Natural killer cell (primary cell): ENCODE measurements at places on chromosomes 5 and 9. TPM values are rescaled to one million over a fixed set of nuclear protein-coding genes. Genes with fewer than 3 reads are reported as not detected.

DNA sequence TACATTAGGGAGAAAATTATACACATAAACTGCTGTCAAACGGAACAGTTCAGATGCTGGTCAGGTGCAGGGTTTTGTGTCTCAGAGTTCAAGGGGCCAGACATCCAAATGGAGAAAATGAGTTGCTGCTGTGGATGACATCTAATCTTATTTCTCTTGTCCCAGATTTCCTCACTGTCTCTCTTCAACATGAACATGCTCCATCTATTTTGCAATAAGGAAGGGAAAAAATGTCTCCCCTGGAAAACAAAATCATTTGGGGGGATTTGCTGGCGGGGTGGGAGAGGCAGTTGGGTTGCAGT is 51.2 kb downstream of the SHB start:
- H3K4me1 ChIP-seq: no peaks in the 10 kb centered on the region
- H3K36me3 ChIP-seq: no peaks in the 10 kb centered on the region
- no peak for DNase-seq
- H3K4me3 ChIP-seq: no peak overlapping the region
- H3K27ac ChIP-seq: no peak overlapping the region

DNA sequence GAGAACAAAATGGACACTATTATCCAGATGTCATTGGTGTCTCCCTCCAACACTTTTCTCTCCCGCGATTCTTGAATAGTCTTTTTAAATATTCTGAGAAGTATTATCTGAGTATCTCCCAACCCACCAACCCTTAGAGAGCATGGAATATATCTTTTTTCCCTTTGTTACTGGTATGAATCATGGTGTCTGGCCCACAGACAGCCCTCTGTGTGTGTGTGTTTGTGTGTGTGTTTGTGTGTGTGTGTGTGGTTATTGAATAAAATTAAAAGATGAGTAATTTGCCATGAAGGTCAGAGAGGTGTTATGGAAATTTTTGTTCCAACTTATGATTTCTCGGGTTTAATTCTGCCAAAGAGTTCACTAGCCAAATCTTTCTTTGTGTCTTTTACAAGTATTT is 47.7 kb downstream of the CAMK4 start:
- H3K4me1 ChIP-seq: no peaks in the 10 kb centered on the region
- no peaks in the 10 kb centered on the region for H3K27me3 ChIP-seq
- H3K4me3 ChIP-seq: no peak overlapping the region

The DMRT2 gene
- not detected for total RNA-seq

DNA sequence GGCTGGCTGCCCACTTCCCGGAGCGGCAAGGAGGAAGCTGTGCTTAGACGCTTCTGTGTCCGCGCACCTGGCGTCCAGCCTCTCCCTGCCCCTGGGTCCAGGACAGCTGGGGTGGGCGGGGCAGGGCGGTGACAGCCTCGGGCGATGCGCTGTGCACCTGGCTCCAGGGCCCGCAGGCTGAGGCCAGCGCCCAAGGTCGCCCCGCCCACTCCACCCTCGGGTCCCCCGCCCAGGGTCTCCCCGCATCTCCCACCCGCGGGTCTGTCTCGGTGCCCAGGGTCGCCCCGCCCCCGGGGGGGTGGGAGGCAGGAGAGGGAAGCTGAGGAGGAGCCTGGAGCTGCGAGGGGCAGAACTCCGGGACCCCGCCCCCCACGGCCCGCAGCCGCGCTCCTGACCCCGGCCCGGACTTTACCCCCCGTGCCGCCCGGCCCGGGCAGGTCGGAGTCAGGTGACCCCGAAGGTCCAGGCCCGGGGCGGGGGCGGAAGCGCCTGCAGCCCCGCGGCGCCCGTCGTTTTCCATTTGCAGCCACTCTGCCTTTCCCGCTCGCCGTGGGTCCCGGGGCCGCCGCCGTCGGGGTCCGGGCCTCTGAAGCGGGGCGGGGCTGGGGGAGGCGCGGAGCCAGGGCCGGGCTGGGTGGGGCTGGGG is at the start of gene ENTPD8:
Gene ENTPD8, minus strand, starts transcription at position 69 of the 646 bp plus-strand sequence. CDS start 3,072 bp downstream, outside the sequence.
- H3K4me3 ChIP-seq: no peak within 1 kb of the TSS
- peak; percentile 30 for DNase-seq
- H3K36me3 ChIP-seq: no peaks in the 10 kb centered on the region
- no peak within 1 kb of the TSS for H3K27ac ChIP-seq
- peaks cover 21% of the 10 kb centered on the region for H3K4me1 ChIP-seq

DNA sequence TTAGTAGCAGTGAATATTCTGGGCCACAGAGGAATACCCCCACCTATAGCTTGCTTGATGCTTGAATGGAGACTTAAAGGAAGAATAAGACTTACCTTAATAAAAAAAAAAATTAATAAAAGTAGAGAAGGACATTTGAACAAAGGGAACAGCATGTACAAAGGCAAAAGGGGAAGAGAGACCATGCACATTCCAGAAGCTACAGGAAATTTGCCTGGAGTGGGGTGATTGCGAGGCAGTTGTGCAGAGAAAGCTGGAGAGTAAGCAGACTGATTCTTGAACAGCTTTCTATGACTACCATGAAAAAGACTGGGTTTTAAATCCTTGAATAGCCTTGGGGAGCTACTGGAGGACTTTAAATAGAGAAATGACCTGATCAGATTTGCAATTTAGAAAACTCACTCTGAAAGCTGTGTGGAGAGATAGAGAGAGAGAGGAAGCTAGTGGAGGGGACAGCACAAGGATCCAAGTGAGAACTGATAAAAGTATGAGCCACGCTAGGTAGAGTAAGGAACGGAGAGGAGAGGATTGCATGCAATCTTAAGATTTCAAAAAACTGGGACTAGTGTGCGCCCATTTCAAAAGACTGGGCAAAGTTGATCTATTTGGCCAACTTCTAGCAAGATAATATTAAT is 12.5 kb upstream of the SSBP2 start:
- H3K4me3 ChIP-seq: no peak overlapping the region
- no peaks in the 10 kb centered on the region for H3K4me1 ChIP-seq
- no peaks in the 10 kb centered on the region for H3K36me3 ChIP-seq
- H3K27me3 ChIP-seq: no peaks in the 10 kb centered on the region

- H3K4me3 ChIP-seq: no peak overlapping the region
- DNase-seq: no peak
- no peak overlapping the region for H3K27ac ChIP-seq
- no peaks in the 10 kb centered on the region for H3K36me3 ChIP-seq
Measured at GRCh38 chr5:39520232-39520572, 95.4 kb upstream of the DAB2 start.

The CCDC192 gene
- total RNA-seq: not detected

DNA sequence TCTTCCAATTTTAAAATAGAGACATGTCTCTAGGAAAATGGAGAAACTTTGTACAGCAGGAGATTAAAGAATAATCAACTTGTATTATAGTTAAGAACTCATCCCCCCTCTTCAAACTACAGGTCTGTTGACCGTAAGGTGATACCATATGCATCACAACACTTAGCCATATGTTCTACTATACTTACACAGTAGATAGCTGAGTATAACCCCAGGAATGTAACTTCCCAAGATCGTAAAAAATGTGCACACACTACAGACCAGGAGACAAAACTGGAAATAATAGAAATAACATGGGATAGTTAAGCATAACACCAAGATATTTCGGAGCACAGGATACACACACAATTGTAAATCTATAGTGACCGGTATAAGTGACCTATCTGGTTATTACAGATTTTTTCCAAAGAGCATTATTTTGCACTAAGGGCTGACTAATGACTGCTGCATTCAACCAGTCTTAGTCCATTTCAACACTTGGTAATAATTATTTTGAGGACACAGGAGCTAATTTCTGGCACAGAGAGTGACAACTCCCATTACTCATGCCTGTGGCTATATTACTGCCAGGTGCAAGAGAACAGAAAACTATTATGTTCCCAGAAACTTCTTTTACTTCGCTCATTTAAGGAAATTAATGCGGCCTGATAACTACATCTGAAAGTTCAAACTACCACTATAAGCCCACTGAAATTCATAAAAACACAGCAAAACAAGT is 15.4 kb upstream of the ZNF622 start:
- H3K27me3 ChIP-seq: no peaks in the 10 kb centered on the region
- H3K4me3 ChIP-seq: no peak overlapping the region
- DNase-seq: no peak
- H3K27ac ChIP-seq: no peak overlapping the region

- peaks cover 16% of the 10 kb centered on the region for H3K36me3 ChIP-seq
- no peak overlapping the region for H3K27ac ChIP-seq
- H3K4me3 ChIP-seq: no peak overlapping the region
- no peak for DNase-seq
Measured at GRCh38 chr5:55665065-55665464, 47.1 kb downstream of the SLC38A9 start.

- H3K27me3 ChIP-seq: no peaks in the 10 kb centered on the region
- H3K36me3 ChIP-seq: peaks cover 44% of the 10 kb centered on the region
- no peak overlapping the region for H3K27ac ChIP-seq
Measured at GRCh38 chr9:33913541-33913940, 96.6 kb downstream of the UBE2R2 start.

- no peaks in the 10 kb centered on the region for H3K27me3 ChIP-seq
- DNase-seq: no peak
- no peak overlapping the region for H3K4me3 ChIP-seq
- peaks cover 9% of the 10 kb centered on the region for H3K4me1 ChIP-seq
Measured at GRCh38 chr9:83503866-83504265, 34.3 kb downstream of the FRMD3 start.
